Hematopoietic multipotent progenitor cell (in vitro differentiated cells): ENCODE measurements at places on chromosomes 11 and 22. TPM values are rescaled to one million over a fixed set of nuclear protein-coding genes. Genes with fewer than 3 reads are reported as not detected.

NUDT8 gene
- total RNA-seq, result 19.9 TPM

GPHA2 gene
- not detected for total RNA-seq

CHRDL2 gene
- total RNA-seq, result not detected

PDGFD gene
- total RNA-seq, result 8.3 TPM

ACTN3 gene
- total RNA-seq, result not detected

PANX3 gene
- total RNA-seq, result not detected

POTEH gene
- total RNA-seq, result not detected
